ENCODE measurements at places on chromosomes 12 and 14.

GRCh38 chr14:41806366-41806975, 199.8 kb downstream of the LRFN5 start:
- no peaks in the 10 kb centered on the region for H3K36me3 ChIP-seq
- no peaks in the 10 kb centered on the region for H3K27me3 ChIP-seq
- H3K4me1 ChIP-seq = no peaks in the 10 kb centered on the region
- no peak for DNase-seq
- no peak overlapping the region for H3K4me3 ChIP-seq

- no peaks in the 10 kb centered on the region for H3K4me1 ChIP-seq
- H3K36me3 ChIP-seq = no peaks in the 10 kb centered on the region
- no peaks in the 10 kb centered on the region for H3K27me3 ChIP-seq
- no peak overlapping the region for H3K4me3 ChIP-seq
- DNase-seq = no peak
- H3K27ac ChIP-seq = no peak overlapping the region
Observed at GRCh38 chr12:11688379-11688778, 38.9 kb downstream of the ETV6 start.

- no peak overlapping the region for H3K27ac ChIP-seq
- no peak for DNase-seq
- no peaks in the 10 kb centered on the region for H3K36me3 ChIP-seq
- H3K4me3 ChIP-seq = no peak overlapping the region
- H3K4me1 ChIP-seq = no peaks in the 10 kb centered on the region
Observed at GRCh38 chr14:55546212-55546874, 33.7 kb upstream of the KTN1 start.

- no peaks in the 10 kb centered on the region for H3K27me3 ChIP-seq
- no peaks in the 10 kb centered on the region for H3K4me1 ChIP-seq
- no peak overlapping the region for H3K27ac ChIP-seq
- peak; percentile 63 for DNase-seq
Observed at GRCh38 chr12:100826323-100826722, 31.7 kb downstream of the ANO4 start.

GRCh38 chr12:269191-269590, 6.6 kb upstream of the SLC6A13 start:
- no peak overlapping the region for H3K4me3 ChIP-seq
- H3K27me3 ChIP-seq = no peaks in the 10 kb centered on the region

DNA sequence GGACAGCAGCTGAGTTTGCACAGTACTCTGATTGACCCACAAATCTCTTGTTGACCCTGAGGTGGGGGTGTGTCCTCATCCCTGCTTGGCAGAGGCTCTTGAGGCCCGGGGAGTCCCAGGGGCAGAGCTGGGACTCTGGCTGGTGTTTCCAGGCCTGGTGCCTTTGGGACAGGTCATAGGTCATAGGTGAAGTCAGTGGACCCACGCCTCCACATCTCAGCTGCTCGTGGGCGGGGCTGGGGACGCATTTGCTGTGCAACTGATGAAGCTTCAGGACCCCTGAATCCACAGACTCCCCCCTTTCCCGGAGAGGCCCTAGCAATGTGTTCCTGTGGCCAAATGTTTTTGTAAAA, 408 bp upstream of the CACNA2D4 start:
- H3K27ac ChIP-seq = peak overlapping the region; percentile 70
- peaks cover 27% of the 10 kb centered on the region for H3K4me1 ChIP-seq
- no peak for DNase-seq
- no peaks in the 10 kb centered on the region for H3K36me3 ChIP-seq
- H3K4me3 ChIP-seq = no peak overlapping the region

- H3K27ac ChIP-seq = no peak overlapping the region
- DNase-seq = no peak
- no peaks in the 10 kb centered on the region for H3K4me1 ChIP-seq
- no peak overlapping the region for H3K4me3 ChIP-seq
Observed at GRCh38 chr12:68139001-68139400, 20.5 kb downstream of the IFNG start.

GRCh38 chr12:27319409-27319808, 13.2 kb upstream of the BMAL2 start:
- peaks cover 98% of the 10 kb centered on the region for H3K36me3 ChIP-seq
- no peak for DNase-seq
- no peaks in the 10 kb centered on the region for H3K27me3 ChIP-seq
- H3K4me1 ChIP-seq = no peaks in the 10 kb centered on the region
- no peak overlapping the region for H3K4me3 ChIP-seq
- H3K27ac ChIP-seq = no peak overlapping the region

- H3K4me3 ChIP-seq = peak overlapping the region; percentile 99
- peak overlapping the region; percentile 92 for H3K27ac ChIP-seq
- peaks cover 2% of the 10 kb centered on the region for H3K4me1 ChIP-seq
- no peaks in the 10 kb centered on the region for H3K27me3 ChIP-seq
- peak; percentile 68 for DNase-seq
Observed at GRCh38 chr12:12562016-12562483, 613 bp downstream of the DUSP16 start.

- H3K27me3 ChIP-seq = no peaks in the 10 kb centered on the region
- DNase-seq = no peak
- H3K4me1 ChIP-seq = no peaks in the 10 kb centered on the region
- peaks cover 22% of the 10 kb centered on the region for H3K36me3 ChIP-seq
- H3K4me3 ChIP-seq = no peak overlapping the region
Observed at GRCh38 chr12:65229441-65229840, 49.0 kb upstream of the MSRB3 start.

DNA sequence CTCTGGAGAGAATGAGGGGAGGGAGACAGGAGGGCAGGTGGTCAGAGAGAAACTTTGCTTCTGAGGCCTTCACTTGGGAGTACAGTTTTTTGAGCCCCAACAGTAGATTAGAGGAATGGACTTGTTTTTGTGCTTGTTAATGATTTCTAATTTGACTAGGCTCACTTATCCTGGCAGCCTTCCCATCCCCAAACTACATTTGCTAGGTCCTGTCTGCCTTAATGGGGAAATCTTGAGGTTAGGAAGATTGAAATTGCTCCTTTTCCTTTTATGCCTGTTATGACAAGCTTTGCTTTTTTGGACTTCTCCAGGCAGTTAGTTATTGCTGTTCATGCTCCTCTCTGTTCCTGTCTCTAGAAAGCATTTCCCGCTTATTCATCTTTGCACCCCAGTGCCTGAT, 37.7 kb downstream of the SYNE2 start:
- H3K27me3 ChIP-seq = no peaks in the 10 kb centered on the region
- H3K27ac ChIP-seq = peak overlapping the region; percentile 25
- DNase-seq = no peak
- peaks cover 14% of the 10 kb centered on the region for H3K36me3 ChIP-seq
- no peak overlapping the region for H3K4me3 ChIP-seq
- H3K4me1 ChIP-seq = peaks cover 14% of the 10 kb centered on the region

- no peaks in the 10 kb centered on the region for H3K36me3 ChIP-seq
- peaks cover 3% of the 10 kb centered on the region for H3K4me1 ChIP-seq
- H3K27ac ChIP-seq = no peak overlapping the region
- H3K4me3 ChIP-seq = no peak overlapping the region
Observed at GRCh38 chr12:63782466-63782865, 2.8 kb downstream of the RXYLT1 start.

DNA sequence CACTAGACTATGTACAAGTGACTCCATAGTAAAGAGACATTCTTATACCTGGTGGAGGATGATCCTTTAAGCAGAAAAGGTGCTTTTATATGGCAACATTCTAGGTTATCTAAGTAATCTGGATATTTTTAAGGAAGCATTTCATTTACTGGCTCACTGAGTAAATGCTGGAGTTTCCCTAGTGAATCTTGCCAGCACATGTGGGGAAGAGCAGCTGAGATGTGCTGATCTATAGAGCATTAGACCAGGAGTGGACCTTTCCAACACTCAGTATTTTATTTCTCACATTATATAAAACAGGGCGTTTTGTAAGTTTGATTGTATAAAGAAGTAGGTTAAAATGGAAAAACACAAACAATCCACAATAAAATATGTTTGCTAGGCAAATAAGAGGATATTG, 478.5 kb downstream of the ATP23 start:
- no peak overlapping the region for H3K4me3 ChIP-seq
- no peaks in the 10 kb centered on the region for H3K27me3 ChIP-seq
- DNase-seq = no peak

- no peak for DNase-seq
- no peak overlapping the region for H3K27ac ChIP-seq
- no peaks in the 10 kb centered on the region for H3K36me3 ChIP-seq
- no peaks in the 10 kb centered on the region for H3K4me1 ChIP-seq
- H3K4me3 ChIP-seq = no peak overlapping the region
Observed at GRCh38 chr12:65539023-65539422, 260.5 kb downstream of the MSRB3 start.

GRCh38 chr14:89921346-89921745, 33.2 kb downstream of the EFCAB11 start:
- no peaks in the 10 kb centered on the region for H3K36me3 ChIP-seq
- no peak overlapping the region for H3K27ac ChIP-seq
- DNase-seq = no peak
- H3K27me3 ChIP-seq = no peaks in the 10 kb centered on the region
- H3K4me1 ChIP-seq = no peaks in the 10 kb centered on the region

GRCh38 chr14:48350971-48351370, 675.6 kb upstream of the MDGA2 start:
- no peak overlapping the region for H3K27ac ChIP-seq
- no peaks in the 10 kb centered on the region for H3K36me3 ChIP-seq
- no peak for DNase-seq
- H3K27me3 ChIP-seq = no peaks in the 10 kb centered on the region
- no peak overlapping the region for H3K4me3 ChIP-seq
- no peaks in the 10 kb centered on the region for H3K4me1 ChIP-seq
